ENCODE measurements at places on chromosomes 4 and X.

- no peak for DNase-seq
Observed at GRCh38 chr4:106080376-106080775, 185.1 kb downstream of the NPNT start.

DNA sequence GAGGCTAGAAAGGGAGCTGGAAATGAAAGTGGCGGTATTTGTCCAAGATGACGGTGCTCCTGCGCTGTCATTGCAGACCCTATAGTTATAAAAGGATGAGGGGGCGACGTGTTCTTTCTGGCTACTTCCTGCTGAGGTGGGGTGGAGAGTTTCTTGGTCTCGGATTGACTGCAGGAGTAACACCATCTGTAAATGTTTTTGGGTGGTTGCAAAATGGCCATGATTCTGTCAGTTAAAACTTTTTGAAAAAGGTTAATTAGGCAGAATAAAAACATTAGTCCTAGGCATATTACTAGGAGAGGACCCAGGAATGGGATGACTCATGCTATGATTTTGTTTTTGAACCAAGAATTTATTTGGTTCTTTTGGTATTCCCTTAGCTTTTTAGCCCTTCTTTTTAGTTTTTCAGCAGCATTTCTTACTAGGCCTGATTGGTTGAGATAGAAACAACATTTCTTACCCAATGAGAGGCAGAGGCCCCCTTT, 53.1 kb downstream of the USP11 start:
- no peak for DNase-seq

GRCh38 chr4:123744664-123745290, 348.2 kb downstream of the SPRY1 start:
- no peak for DNase-seq

DNA sequence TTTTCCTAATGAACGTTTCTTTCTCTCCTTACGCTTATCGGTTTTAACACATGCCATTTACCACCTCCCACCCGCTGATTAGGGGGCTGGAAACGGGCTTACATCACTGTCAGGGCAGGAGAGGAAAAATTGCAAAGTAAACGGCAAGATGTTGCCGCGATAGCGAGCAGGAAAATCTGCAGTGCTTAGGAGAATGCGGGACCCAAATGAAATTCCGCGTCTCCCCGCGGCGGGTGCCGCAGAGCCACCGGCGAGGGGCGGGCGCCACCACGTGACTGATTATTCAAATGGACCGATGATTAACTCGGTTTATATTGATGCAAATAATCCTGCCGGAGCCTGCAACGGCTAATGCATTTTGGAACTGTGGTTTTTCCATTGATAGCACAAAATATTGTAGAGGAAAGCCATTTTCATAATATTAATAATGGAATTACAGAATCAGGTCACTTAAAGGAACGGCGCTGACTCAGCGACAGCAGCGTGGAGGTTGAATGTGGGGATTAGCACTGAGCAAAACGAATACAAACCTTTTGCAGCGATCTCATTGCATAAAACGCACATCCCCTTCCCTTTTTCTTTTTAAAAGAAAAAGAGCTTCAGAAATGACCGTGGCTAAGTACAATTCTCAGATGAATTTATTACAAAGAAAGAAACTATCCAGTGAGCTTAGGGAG, 224.2 kb downstream of the STIM2 start:
- DNase-seq, result peak; percentile 77

DNA sequence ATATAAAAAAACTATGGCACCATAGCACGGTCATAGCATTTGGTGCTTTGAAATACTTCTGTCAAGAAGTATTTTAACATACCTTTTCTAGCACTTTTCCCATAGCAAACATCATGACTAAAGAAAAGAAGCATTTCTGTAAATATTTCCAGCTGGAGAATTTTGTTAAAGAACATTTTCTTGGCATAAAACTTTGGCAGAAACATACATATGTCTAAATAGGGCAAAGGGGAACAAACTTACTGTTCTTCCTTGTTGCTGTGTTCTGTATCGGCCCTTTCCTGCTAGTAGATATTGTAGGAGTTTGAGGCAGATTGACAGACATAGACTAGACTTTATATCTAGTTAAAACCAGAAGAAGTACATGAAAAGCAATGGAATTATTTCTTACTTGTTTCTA, 2368.5 kb downstream of the PCDH7 start:
- DNase-seq, result no peak

GRCh38 chr4:23930750-23931488, 41.1 kb upstream of the PPARGC1A start:
- peak; percentile 31 for DNase-seq
